ENCODE measurements at places on chromosomes 7 and 10.

GRCh38 chr7:143381427-143382125 lies 431 bp downstream of the ZYX start:
- DNase-seq, result peak; percentile 88

- DNase-seq, result no peak
Measured at GRCh38 chr7:155259866-155260497, 37.7 kb upstream of the INSIG1 start.

- DNase-seq, result no peak
Measured at GRCh38 chr10:72086466-72087391, 1.6 kb downstream of the SPOCK2 start.

DNA sequence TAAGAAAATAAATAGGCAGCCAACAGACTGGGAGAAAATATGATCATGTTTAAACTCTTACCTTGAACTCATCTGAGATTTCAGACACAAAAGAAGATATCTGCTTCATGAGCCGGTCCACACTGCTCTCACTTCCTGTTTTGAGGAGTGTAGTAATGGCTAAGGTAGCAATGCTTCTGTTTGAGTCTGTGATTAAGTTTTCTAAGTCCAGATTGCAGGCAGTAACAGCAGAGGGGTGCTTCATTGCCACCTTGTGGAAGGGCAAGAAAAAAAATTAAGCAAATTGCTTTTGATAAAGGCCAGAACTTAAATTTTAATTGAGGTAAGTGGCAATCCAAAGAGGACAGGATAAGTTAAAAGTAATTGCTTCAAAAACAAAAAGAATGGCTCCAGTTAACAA lies 69.1 kb downstream of the MEST start:
- DNase-seq, result no peak

- no peak for DNase-seq
Measured at GRCh38 chr7:149718730-149719049, 54.7 kb downstream of the ZNF467 start.

DNA sequence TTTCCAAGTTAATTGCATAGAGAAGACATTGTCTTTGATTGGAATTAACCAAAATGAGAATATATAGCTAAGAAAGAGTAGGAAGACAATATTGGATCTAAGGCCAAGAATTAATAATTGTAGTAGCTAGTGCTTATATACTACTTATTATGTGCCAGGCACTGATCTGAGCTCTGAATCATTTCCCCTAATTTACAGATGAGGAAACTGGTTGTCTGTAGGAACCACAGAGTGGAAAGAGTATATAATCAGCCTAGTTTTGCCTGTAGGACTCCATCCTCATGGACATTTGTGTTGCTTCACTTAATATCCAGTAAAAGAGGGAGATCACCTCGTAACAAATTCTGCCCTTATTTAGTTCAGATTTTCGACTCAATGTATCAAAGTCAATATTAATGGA lies 127.9 kb downstream of the ARID5B start:
- no peak for DNase-seq

DNA sequence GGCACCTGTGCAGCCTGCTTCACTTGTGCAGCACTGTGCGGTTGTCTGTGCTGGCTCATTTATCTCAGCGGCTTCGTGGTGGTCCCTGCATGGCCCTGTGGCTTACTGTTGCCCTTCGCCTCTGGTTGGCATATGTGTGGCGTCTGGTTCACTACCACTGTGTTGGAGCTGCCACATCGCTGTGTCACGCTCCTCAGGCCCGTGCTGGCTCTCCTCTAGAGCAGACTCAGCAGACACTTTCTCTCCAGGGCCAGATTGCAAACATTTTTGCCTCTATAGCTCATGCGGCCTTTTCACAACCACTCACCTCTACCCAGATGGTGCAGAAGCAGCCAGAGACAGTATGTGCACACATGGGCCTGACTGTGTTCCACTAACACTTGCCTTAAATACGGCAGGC lies 37.9 kb downstream of the PPP2R2D start:
- no peak for DNase-seq

- DNase-seq, result no peak
Measured at GRCh38 chr10:114766470-114766869, 55.1 kb upstream of the FHIP2A start.

GRCh38 chr10:132035476-132035875 lies 30.3 kb upstream of the JAKMIP3 start:
- DNase-seq, result no peak

DNA sequence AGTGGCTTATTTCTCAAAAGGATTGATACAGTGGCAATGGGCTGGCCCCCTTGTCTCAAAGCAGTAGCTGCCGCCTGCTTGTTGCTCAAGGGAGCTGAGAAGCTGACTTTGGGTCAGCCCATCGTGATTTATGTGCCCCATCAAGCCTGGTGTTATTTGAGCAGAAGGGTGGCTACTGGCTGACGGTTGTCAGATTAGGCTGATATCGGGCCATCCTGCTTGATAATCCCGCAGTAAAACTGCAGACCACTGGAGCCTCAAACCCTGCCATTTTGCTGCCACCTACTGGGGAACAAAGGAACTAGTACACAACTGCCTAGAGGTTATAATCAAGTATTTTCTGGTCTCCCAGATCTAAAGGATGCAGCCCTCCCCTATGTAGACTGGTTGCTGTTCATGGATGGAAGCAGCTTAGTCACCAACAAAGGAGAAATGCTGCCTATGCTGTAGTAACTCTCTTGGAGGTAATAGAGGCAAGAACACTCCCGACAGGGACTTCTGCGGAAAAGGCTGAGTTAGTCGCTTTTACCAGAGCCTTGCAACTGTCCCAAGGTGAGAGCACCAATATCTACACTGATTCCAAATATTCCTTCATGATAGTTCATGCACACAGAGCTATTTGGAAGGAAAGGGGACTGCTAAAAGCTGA lies 65.9 kb upstream of the ZNF92 start:
- no peak for DNase-seq

- DNase-seq, result no peak
Measured at GRCh38 chr7:13628239-13629001, 361.0 kb downstream of the ETV1 start.

DNA sequence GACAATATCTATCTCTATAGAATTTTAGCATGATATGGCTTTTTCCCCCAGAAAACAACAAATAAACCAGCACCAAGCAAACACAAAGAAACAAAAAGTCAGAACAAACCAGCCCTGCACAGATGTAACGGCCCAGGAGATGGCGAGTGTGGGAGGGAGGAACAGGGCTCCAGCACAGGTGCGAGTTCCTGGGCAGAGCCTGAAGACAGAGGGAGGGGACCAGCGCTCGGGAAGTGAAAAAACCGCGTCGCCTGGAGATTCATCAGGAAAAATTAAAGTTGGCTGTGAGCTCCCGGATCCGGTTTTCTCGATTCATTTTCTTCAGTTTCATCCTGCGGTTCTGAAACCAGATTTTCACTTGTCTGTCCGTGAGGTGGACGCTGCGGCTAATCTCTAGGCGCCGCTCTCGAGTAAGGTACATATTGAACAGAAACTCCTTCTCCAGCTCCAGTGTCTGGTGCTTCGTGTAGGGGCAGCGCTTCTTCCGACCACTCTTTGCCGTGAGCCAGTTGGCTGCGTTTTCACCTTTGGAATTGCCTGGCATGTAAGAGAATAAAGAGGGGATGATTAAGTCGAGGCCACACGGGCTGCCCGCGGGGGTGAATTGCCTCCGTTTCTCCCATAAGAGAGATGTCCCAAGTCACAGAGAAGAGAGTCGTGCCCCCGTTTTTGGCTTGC lies 2.3 kb downstream of the HOXA10 start:
- no peak for DNase-seq

GRCh38 chr10:59006511-59007306 lies 169.7 kb upstream of the PHYHIPL start:
- no peak for DNase-seq

All from coronary artery (tissue), 2 donors.